ENCODE measurements at places on chromosomes 12 and 14.
A peak's percentile ranks its signal among the peaks of the same experiment; 100 is the strongest.

- no peaks in the 10 kb centered on the region for H3K36me3 ChIP-seq
- H3K4me1 ChIP-seq = peaks cover 11% of the 10 kb centered on the region
- H3K4me3 ChIP-seq = no peak overlapping the region
- no peak overlapping the region for H3K27ac ChIP-seq
- no peak for DNase-seq
- H3K27me3 ChIP-seq = peaks cover 6% of the 10 kb centered on the region
Observed at GRCh38 chr14:30553311-30553989, 5.5 kb upstream of the G2E3 start.

GRCh38 chr12:569091-569676, 94.1 kb downstream of the NINJ2 start:
- H3K27ac ChIP-seq = no peak overlapping the region
- H3K4me3 ChIP-seq = peak overlapping the region; percentile 80
- peaks cover 4% of the 10 kb centered on the region for H3K27me3 ChIP-seq
- peaks cover 21% of the 10 kb centered on the region for H3K4me1 ChIP-seq
- no peak for DNase-seq

GRCh38 chr12:117188961-117189724, 1.1 kb downstream of the FBXO21 start:
- H3K4me3 ChIP-seq = peak overlapping the region; percentile 94
- H3K36me3 ChIP-seq = peaks cover 35% of the 10 kb centered on the region
- peaks cover 18% of the 10 kb centered on the region for H3K27me3 ChIP-seq
- DNase-seq = no peak

DNA sequence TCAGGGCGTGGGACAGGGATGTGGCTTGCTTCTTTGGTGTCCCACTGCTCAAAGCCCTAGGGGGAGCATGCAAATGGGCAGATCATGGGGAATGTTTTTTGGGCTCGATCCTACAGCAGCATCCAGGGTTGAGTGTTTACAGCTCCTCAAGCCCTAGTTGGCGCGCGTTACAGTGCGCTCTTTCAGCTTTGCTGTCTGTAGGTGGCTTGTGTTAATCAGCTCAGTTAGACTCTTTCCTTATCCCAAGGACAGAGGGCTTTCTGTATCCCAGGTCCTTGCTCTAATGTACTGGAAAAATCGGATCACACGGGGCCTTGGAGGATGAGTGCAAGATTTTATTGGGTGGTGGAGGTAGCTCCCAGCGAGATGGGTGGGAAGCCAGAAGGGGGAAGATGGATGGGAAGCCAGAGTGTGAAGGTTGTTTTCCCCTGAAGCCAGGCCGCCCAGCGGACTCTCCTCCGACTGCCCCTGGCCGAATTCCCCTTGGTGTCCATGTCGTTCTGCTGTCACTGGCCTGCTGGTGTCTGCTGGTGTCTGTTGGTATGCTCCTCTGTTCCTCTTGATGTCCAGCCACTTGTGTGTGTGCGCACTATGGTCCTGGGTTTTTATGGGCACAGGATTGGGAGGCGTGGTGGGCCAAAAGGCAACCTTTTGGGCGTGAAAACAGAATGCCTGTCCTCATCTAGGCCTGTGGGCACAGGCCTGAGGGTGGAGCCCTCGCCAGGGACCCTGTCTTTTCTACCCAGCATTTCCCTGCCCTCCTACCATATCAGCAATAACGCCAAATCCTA, 10.7 kb upstream of the TXNRD1 start:
- H3K4me1 ChIP-seq = peaks cover 4% of the 10 kb centered on the region
- peaks cover 13% of the 10 kb centered on the region for H3K36me3 ChIP-seq
- no peak for DNase-seq
- no peak overlapping the region for H3K4me3 ChIP-seq
- no peak overlapping the region for H3K27ac ChIP-seq
- H3K27me3 ChIP-seq = peaks cover 5% of the 10 kb centered on the region

DNA sequence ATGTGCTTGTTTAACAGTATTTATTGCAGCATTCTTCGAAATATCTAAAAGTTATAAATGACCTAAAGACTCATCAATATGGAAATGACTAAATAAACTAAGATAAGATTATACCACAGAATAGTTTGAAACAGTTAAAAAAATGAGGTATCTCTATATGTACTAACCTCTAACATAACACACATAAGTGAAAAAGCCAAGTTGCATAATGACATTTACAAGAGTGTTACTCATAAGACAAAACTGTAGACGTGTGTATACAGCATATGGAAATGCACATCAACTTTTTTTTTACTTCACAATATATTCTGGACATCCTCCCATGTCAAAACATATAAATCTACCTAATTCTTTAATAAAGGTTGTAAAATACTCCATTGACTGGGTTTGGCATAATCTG, 22.8 kb downstream of the CPM start:
- H3K27ac ChIP-seq = no peak overlapping the region
- no peaks in the 10 kb centered on the region for H3K4me1 ChIP-seq

DNA sequence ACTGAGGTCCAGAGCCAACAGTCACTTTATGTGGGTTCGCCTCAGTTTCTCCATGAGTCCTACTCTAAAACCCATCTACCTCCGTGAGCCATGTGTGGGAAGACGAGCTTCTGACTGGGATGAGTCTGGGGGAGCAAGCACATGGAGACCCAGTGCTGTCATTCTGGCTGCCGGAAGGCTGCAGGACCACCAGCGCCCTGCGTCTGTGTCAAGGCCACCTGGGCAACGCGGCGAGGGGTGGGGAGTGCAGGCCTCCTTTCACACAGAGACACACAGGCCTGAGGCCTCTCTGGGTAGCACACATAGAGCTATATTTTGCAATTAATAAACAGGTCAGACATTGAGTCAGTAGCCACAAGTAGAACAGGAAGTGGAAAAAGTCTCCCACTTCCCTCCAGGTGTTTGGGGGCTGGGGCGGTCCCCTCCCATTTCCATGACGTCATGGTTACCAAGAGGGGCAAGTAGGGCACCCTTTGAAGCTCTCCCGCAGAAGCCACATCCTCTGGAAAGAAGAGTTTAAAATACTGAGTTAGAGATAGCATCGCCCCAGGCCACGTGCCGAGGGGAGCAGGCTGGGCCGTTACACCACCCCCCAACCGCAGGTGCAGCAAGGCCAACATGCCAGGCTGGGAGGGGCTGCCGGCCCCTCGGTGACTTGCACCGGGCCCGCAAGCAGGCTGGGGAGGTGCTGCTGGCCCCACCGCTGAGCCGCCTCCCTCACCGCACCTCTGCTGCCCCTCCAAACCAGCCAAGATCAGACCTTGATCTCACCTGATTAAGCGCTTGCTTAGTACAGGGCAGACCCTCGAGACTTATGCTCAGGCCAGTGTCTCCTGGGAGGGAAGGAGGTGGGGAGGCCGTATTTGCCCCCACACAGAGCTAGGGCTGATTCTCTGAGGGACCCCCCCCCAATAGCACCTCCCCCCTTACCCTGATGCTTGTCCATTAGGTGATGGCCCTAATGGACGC, 32.7 kb downstream of the DAD1 start:
- peak overlapping the region; percentile 76 for H3K4me3 ChIP-seq
- peaks cover 6% of the 10 kb centered on the region for H3K27me3 ChIP-seq

GRCh38 chr12:68279227-68280054, 26.0 kb upstream of the IL22 start:
- H3K36me3 ChIP-seq = no peaks in the 10 kb centered on the region
- H3K4me3 ChIP-seq = no peak overlapping the region
- no peak overlapping the region for H3K27ac ChIP-seq
- peaks cover 6% of the 10 kb centered on the region for H3K27me3 ChIP-seq
- H3K4me1 ChIP-seq = peaks cover 25% of the 10 kb centered on the region

- H3K36me3 ChIP-seq = peaks cover 3% of the 10 kb centered on the region
- peaks cover 3% of the 10 kb centered on the region for H3K27me3 ChIP-seq
- no peak overlapping the region for H3K27ac ChIP-seq
- H3K4me3 ChIP-seq = no peak overlapping the region
- H3K4me1 ChIP-seq = peaks cover 5% of the 10 kb centered on the region
Observed at GRCh38 chr12:92550661-92551060, 152.1 kb upstream of the PLEKHG7 start.

DNA sequence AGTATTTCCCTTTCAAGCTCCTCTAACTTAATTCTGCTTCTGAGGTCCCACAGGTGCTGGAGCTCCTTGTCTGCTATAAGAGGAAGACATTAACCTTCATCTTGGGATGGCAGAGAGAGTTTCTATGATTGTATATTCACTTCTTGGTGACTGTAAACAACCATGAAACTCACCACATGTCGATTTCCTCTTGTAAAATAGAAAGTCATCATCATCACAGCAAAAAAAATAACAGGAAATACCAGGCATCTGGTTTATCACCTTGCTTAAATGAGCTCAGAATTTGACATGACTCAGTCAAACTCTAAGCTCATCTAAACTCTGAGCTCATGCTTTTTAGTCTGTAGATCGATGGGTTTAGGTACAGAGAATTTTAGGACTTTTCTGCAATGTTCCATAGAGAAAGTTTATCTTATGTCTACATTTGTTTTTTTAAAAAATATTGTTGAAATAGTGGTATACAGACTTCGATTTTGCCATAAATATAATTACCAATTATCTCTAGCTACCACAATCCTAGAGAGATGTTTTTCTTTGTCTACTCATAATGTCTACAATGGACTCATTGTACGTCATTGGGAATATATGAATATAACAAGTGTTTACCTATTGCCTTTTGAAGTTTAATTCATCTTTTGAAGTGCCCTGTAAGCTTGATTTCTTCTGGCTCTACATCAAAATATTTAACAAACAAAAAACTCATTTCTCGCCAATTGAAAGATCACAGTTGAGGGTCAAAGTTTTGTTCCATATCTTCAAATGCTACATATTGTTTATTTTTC, 58.4 kb downstream of the IGF1 start:
- H3K27ac ChIP-seq = no peak overlapping the region
- H3K4me1 ChIP-seq = peaks cover 43% of the 10 kb centered on the region
- H3K27me3 ChIP-seq = peaks cover 3% of the 10 kb centered on the region
- DNase-seq = no peak
- no peaks in the 10 kb centered on the region for H3K36me3 ChIP-seq

GRCh38 chr12:29155079-29155478, 6.0 kb downstream of the FAR2 start:
- H3K27ac ChIP-seq = no peak overlapping the region
- H3K36me3 ChIP-seq = no peaks in the 10 kb centered on the region
- H3K27me3 ChIP-seq = peaks cover 10% of the 10 kb centered on the region

DNA sequence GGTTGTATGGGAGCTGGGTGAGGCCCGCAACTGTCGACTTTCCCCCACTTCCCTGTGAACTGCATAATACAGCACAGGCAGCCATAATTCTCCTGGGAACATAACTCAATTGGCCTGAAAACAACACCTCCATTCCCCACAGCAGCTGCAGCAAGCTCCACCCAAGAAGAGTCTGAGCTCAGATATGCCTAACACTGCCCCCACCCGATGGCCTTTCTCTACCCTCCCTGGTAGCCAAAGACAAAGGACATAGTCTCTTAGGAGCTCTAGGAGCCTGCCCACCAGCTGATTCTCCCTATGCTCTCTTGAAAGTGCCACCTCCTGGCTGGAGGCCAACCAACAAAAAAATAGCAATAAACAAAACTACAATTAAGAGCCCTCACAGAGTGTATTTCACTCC, 542.7 kb upstream of the LMO3 start:
- peaks cover 14% of the 10 kb centered on the region for H3K4me1 ChIP-seq
- no peaks in the 10 kb centered on the region for H3K36me3 ChIP-seq
- no peak overlapping the region for H3K27ac ChIP-seq
- no peak for DNase-seq

- H3K27ac ChIP-seq = no peak overlapping the region
- no peak overlapping the region for H3K4me3 ChIP-seq
- peaks cover 9% of the 10 kb centered on the region for H3K27me3 ChIP-seq
- H3K36me3 ChIP-seq = no peaks in the 10 kb centered on the region
- peaks cover 13% of the 10 kb centered on the region for H3K4me1 ChIP-seq
Observed at GRCh38 chr14:24679248-24679961, 45.4 kb upstream of the GZMB start.

DNA sequence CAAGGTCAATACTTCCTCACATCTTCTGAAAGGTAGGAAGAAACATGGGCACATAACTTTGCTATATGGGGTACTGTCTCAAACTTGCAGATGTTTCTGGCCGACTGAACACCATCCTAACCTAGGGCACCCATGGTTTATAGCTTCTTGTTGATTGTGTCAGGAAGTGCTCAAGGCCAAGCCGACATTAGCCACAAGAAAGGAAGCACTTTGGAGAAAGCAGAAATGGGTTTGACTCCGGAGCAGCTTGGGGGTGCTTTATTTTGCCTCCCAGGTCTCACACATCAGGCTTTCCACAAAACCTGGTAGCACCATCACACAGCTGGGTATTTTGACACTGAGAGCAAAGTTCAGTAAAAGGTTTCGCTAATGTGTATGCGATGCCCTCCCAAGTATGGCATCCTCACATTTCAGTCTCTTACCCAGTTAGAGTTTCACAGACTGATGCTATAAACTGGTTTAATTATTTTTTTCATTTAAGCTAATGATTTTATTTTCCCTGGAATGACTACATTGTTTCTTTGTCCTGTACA, 25.2 kb upstream of the BHLHE41 start:
- no peak overlapping the region for H3K27ac ChIP-seq
- H3K36me3 ChIP-seq = no peaks in the 10 kb centered on the region
- peaks cover 10% of the 10 kb centered on the region for H3K27me3 ChIP-seq
- H3K4me3 ChIP-seq = no peak overlapping the region
- no peak for DNase-seq

- H3K27ac ChIP-seq = no peak overlapping the region
- no peak overlapping the region for H3K4me3 ChIP-seq
- DNase-seq = no peak
Observed at GRCh38 chr14:70663707-70664179, 22.0 kb downstream of the TTC9 start.

DNA sequence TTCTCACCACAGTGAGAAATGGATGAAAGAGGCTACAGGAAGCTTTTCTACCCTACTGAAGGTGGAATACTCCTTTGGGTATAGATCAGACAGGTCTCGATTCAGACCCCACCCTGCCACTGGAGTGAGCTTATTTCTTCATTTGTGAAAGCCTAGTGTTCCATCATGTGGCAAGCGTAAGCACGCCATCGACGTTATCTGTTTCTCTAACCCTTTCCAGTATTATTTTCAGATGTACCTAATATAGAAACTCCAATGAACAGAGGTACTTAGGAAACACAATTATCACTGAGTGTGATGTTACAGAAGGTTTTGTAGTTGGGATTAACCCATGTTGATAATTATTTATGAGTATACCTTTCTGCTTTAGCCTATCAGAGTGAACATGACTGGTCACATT, 12.4 kb downstream of the PEBP1 start:
- no peak overlapping the region for H3K4me3 ChIP-seq
- peaks cover 4% of the 10 kb centered on the region for H3K27me3 ChIP-seq
- DNase-seq = no peak
- H3K4me1 ChIP-seq = peaks cover 34% of the 10 kb centered on the region
- no peak overlapping the region for H3K27ac ChIP-seq
- peaks cover 51% of the 10 kb centered on the region for H3K36me3 ChIP-seq

- H3K27ac ChIP-seq = peak overlapping the region; percentile 97
- peak overlapping the region; percentile 97 for H3K4me3 ChIP-seq
- peak; percentile 28 for DNase-seq
- H3K36me3 ChIP-seq = no peaks in the 10 kb centered on the region
Observed at GRCh38 chr14:60090864-60091519, 731 bp upstream of the PCNX4 start.
